ENCODE measurements at places on chromosomes 1 and 21.

GRCh38 chr1:34908369-34908768 lies 21.1 kb downstream of the DLGAP3 start:
- DNase-seq, result no peak

DNA sequence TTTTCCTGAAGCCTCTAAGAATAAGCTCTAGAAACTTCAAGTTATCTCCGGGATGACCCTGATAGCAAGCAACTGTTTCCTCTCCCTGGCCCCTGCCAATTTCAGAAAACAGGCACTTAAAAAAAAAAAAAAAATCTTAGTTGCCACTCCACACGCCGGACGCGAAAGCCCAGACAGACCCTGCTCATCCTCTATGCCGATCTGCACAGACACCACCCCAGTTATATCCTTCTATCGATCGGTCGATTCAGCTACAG lies 1.7 kb downstream of the ANP32E start:
- no peak for DNase-seq

DNA sequence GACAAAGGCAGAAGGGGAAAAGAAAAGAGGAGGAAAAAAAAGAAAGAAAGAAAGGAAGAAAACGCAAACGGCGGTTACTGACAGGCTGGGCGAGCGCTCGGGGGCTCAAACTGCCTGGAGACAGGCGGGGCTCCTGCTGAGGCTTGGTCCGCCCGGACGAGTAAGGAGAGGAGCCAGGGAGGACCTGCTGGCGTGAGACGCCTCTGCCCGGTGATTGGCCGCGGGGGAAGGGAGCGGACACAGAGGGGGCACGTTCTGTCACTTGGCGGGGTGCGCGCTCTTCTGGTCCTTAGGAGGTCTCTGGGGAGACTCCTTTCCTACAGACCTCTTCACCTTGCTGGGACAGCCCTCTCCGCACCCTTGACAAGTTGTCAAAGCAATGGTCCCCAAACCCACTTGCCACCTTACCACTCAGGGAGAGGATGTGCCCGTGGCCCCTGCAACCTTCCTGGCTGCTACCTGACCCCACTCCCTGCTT lies 791 bp upstream of the PIK3R3 start:
- DNase-seq, result peak; percentile 84

DNA sequence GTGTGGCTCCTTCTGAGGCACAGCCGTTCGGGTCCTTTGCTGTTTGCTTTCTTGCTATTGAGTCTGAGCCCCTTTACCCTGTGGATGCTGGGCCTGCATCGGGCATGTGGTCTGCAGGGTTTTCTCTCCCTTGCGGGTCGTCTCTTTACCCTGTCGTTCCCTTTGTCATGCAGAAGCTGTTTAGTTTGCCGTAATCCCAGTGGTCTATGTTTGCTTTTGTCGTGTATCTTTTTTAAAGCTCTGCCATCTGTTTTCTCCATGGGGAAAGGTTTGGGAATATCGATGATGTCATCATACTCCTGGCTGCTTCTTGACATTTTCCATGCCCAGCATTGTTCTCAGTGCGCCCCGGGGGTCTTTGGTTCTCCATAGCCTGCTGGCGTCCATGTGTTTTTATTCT lies 68.2 kb downstream of the AGPAT3 start:
- peak; percentile 27 for DNase-seq

DNA sequence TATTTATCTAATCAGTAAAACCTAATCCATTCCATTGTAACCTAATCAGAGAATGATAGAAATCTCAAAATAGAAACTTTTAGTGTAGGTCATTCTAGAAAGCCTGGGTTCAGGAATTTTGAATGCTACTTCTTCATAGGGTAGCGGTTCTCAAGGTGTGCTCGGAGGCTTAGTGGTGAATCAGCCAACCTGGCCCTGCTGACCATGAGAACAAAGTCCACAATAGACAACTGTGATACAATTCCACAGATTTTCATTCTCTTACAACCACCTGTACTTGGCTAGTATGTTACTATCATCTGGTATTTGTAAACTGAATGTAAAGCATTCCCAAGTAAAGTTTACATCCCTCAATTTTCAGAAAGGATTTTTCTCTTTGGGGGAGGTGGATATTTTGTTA lies 7.5 kb upstream of the PUM1 start:
- DNase-seq, result no peak

DNA sequence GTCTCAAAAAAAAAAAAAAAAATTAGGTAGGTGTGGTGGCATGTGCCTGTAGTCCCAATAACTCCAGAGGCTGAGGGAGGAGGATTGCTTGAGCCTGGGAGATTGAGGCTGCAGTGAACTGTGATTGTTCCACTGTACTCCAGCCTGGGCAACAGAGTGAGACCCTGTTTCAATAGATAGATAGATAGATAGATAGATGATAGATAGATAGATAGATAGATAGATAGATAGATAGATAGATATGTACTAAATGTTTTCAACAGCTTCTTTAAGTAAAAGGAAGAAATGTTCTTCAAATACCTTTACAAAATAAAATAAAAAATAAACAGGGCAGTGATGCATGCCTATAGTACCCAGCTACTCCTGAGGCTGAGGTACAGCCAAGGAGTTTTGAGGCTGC lies 9.8 kb downstream of the KIF1B start:
- no peak for DNase-seq

DNA sequence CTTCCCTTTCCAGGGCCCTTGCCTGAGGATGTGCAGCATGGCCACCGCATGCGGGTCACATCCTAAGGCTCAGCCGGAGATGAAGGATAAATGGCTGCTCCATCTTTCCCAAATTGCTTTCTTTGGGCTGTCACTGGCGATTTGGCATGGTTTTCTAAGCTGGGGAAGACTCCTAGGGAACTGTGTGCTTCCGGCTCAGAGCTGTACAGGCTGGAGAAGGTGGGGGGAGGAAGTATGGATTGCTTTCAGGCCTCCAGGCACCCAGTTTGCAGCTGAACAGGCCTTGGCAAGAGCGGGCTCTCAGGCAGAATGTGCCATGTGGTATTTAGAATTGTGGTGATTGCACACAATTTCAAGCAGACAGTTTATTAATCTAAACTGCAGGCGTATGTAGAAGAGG lies 48.9 kb downstream of the TMEM53 start:
- no peak for DNase-seq

DNA sequence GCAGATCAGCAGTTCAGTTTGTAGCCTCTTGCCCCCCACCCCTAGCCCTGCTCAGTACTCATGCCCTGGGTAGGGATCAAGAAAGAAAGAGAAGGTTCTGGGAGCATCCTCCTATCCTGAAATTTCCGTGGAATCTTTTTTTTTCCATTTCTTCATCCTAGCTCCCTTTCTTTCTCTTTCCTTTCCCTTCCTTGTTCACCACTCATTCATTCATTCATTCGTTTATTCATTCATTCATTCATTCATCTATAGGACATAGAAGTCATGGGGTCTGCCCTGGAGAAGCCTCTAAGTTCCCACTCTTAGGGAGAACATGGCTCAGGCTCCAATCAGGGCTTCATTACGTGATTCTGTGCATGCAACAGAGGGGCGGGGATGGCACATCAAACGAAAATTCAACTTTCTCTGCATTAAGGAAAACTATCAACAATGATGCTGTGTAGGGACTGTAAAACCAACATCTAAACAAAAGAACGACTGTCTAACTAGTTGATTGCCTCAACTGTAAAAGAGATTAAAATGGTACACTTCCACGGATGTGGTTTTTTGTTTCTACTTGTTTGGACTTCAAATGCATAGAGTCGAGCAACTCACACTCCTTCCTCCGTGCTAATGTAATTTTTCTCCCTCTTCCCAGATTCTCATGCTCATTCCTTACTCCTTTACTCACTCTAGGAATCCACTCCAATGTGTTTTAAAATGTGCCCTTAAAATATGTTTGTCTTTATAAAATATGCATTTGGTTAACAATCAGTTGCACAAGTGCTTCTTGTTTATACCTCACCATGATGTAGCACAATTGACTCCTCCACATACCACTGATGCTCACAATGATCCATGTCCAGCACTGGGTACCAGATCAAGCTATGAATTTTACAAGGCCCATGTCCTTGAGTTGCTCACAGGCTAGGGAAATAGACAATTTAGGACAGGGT lies 101.2 kb upstream of the SLC2A1 start:
- no peak for DNase-seq

- DNase-seq, result no peak
Measured at GRCh38 chr1:55124470-55124869, 85.1 kb downstream of the PCSK9 start.

DNA sequence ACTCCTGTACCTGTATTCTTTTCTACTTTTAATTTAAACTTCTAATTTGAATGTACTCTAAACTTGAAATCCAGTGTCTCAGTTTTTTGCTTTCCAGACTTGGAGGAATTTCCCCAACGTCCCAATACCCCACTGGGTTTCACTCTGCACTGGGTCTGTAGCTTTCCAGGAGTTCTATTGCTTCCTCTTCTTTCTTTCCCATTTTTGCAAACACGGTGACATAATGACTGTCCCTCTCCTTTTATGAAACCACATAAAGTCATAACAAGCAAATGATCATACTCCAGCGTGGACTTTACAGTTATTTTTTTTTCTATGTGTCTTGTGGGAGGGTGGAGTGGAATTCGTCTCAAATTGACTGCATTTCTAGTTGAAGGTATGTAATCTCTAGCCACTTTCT lies 97.1 kb downstream of the FASLG start:
- DNase-seq, result no peak

GRCh38 chr1:44339731-44340130 lies 15.3 kb downstream of the ERI3 start:
- DNase-seq, result no peak

GRCh38 chr1:221469476-221469875 lies 272.4 kb downstream of the DUSP10 start:
- DNase-seq, result no peak

DNA sequence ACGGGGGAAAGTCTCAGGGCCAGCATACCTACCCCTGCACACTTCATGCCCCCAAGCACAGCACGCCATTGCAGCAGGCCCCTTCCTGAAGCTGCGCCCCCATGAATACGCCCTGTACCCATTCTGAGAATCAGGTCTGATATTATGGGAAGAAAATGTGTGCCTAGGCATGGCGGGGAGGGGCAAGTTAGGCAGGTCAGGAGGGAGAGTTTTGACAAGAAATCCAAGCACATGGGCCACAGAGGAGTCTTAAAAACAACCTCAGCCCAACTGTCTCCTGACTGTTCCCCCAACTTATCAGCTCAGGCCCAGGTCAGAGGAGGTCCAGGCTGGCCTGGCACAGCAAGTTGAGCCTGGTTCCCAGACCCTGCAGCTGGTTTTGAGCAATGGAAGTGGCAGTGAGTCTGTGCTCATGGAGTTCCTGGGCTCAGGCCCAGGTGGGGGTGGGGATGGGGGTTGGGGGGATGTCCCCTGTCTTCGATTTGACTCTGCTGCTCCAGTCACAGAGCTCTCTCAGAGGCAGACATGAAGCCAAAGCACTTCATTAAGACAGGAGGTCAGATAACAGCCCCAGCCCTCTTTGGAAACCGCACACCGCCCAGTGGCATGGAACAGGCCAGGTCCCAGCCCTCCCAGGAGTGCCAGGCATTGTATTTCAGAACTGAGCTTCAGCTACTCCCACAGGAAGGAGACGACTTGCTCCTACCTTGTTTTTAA lies 20.6 kb upstream of the BCAR3 start:
- DNase-seq, result no peak

DNA sequence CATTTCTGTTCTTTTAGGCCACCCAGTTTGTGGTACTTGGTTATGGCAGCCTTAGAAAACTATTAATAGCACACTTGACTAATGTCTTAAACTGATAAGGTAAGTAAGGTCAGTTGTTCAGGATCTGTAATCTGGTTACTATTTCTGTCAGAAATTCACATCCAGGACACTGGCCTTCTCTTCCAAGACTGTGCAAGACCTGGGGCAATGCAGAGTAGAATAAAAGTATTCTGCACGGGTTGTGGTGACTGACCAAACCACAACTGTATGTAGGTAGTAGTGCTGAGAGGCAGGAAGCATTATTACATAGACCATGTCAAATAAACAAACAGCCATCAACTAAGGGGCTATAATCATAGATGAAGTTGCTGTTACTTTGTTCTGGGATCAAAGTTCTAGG lies 46.7 kb downstream of the WARS2 start:
- no peak for DNase-seq

DNA sequence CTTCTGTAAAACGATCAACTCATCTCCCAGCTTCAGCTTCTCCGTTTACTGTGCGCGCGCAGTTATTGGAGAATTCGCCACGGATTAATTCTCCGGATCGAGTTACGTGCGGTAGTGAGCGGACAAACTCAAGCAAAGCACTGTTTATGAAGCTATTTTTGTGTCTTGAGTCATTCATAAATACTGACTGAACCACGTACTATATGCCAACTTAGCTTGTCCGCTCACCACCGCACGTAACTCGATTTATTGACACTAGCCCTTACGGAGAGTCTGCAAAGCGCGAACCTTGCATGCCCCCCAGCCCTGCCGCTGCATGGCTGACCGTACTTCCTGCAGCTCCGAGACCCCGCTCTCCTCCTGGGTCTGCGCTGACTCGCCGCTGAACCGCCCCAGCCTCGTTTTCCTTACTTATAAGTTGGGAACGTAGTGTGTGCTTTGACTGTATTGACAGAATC lies 773 bp downstream of the CHD1L start:
- DNase-seq, result peak; percentile 23

DNA sequence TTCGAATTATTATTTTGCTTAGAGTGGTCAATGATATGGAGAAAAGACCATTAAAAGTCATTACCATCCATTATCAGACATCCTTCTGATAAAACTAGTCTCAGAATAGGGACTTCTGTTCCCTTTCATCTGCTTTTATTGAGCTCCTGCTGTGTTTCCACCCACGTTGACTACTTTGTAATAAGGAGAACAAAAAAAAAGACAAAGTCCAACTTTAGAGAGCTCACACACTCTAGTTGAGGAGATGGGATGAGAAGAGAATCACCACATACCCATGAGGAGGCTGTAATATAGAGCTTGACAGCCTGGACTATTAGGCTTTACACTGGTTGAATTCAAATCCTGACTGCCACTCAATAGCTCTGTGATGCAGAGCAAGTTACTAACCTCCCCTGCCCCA lies 27.8 kb upstream of the ALDH9A1 start:
- DNase-seq, result no peak

DNA sequence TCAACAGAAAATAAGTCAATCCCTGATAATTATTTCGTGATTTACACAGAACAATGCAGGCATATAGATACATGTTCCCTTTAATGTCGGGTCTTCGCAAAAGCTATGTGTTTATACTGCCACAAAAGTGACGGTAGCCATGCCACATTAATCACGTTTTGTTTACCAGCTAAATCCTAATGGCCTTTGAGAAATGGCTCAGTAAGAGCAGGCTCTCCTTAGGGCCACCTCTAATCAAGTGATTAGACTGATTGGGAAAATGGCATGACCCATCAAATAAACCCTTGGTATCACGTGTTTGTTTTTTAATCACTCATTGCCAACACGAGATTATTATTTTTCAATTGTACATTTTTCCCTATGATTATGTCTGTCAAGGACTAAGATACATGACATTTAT lies 102.0 kb upstream of the USP25 start:
- no peak for DNase-seq

- no peak for DNase-seq
Measured at GRCh38 chr1:108583757-108584427, 24.0 kb downstream of the EEIG2 start.
